ENCODE measurements at places on chromosomes 3 and 15.

GRCh38 chr3:60708191-60708975, 542.9 kb downstream of the FHIT start:
- no peak for DNase-seq

DNA sequence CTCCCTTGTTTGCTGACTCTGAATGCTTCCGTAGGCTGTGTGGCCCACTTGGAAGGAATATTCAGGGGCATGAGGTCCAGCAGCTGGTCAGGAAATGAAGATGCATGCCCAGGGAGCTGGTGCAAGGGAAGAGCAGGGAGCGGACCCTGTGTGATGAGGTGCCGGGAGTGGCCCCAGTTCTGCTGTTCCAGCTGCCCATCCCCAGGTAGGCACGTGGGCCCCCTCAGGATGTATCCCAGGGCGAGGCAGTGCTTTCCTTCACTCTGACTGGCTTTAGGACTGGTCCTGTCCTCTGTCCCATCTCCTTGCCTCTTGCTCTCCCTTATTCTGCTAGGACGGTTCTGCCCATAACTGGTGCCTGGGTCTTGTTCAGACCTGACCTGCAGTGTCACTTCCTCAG, 1.1 kb upstream of the FAM3D start:
- DNase-seq, result no peak

- DNase-seq, result no peak
Observed at GRCh38 chr3:134038071-134038491, 8.4 kb upstream of the SLCO2A1 start.

DNA sequence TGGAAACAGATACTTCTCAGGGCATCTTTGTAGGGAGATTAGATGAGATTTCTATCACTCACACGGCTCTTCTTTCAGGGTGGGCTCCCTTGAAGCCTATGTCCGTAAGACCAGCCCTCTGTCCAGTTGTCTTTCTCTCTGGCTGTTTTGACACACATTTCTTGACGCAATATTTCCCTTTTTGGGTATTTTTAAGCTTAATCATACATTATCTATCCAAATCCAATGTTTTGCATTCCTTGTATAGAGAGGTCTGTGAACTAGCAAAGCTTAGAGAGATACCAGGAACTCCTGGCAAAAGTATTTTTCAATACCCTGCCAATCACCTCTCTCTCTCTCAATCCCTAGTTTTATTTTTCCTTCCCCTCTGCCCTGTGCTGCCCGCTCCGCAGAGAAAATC, 79.3 kb downstream of the EOMES start:
- DNase-seq, result peak; percentile 14

GRCh38 chr15:63992300-63992699, 54.0 kb downstream of the DAPK2 start:
- DNase-seq, result no peak

GRCh38 chr15:67854358-67854757, 14.5 kb upstream of the RNU6-1 start:
- no peak for DNase-seq

DNA sequence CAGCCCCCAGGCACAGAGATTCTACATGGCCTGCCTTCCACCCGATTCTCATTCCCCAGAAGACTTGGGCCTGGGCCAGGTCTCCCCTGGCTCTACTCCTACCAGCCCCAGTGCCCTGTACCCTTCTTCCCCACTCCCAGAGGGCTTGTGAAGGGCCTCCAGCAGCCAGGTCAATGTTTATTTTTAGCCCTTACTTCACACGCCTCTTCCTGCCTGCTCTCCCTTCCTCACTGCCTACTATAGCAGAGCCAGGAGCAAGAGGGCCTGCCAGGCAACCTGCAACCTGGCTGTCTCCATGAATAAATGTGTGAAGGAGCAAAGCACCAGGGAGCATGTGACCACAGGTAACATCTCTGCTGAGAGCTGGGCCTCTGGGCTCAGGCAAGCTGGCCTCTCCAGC, 26.4 kb upstream of the APEH start:
- DNase-seq, result no peak

GRCh38 chr3:150210461-150211110, 197.5 kb upstream of the TSC22D2 start:
- no peak for DNase-seq

DNA sequence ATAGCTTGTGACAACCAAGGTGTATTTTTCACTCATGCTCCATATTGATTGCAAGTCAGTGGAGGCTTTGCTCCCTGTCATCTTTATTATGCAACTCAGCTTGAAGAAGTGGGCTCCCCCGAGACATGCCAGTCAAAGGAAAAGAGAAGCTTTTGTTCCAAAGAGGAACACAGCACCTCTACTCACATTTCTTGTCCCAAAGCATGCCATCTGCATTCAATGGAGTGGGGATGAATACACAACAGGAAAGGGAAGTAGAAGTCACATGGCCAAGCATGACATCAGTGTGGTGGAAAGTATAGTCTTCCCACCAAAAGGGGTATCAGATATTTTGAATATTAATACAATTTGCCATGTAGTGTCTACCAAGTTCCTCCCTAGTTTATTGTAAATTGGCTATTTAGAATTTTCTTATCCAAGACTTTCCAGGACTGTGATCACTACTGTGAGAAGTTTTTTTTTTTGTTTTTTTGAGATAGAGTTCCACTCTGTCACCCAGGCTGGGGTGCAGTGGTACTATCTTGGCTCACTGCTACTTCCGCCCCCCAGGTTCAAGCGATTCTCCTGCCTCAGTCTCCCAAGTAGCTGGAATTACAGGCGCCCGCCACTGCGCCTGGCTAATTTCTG, 114.5 kb downstream of the GMPS start:
- DNase-seq, result no peak
